ENCODE measurements at places on chromosomes 7 and 10. TPM values are rescaled to one million over a fixed set of nuclear protein-coding genes. Genes with fewer than 3 reads are reported as not detected.

The KAT6B gene
- total RNA-seq, result 37.8 TPM

- no peak for DNase-seq
- no peak overlapping the region for H3K27ac ChIP-seq
- peaks cover 11% of the 10 kb centered on the region for H3K27me3 ChIP-seq
- peak overlapping the region; percentile 60 for H3K4me3 ChIP-seq
Observed at GRCh38 chr7:37915438-37915837, 1.2 kb downstream of the SFRP4 start.

DNA sequence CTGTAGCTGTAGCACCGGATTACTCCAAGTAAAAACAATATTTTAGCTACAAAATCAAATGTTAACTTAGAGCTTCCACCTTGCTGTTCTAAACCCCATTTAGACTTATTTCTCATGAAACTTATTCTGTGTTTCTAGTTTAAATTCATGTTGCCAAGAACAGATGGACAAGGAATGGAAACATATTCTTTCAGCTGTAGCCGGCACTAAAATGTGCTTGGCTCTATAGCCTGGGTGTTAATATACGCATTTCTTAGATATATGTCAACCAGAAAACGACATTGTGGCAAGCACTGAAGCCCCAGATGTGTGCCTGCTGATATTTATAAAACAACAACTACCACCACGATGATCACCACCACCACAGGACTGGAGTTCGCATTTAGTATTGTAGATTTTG is 190.3 kb upstream of the ETV1 start:
- no peaks in the 10 kb centered on the region for H3K4me1 ChIP-seq
- H3K27ac ChIP-seq, result no peak overlapping the region
- H3K36me3 ChIP-seq, result no peaks in the 10 kb centered on the region

DNA sequence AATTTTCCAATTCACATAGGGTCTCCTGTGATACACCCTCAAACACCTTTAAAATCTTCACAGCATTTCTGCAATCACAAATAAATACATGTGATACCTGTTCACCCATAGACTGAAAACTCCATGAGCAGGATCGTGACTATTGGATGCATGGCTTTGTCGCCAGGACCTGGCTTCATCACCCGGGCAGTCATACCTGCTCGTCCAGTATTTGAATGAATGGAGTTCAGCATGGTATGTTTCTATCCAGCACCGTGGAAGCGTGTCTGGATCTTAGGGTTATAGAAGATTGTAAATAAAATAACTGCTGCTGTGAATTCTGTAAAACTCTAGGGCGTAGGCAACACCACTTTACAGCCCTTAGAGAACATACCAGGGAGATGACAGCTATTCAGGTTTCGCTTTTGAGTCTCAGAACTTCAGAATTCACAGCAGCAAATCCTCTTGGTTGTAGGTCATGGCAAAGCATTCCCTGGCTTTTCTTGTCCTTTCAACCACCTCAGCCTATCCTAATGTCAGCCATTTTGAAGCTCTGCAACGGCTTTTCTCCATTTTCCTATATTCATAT is 47.4 kb upstream of the USP6NL start:
- H3K36me3 ChIP-seq, result no peaks in the 10 kb centered on the region
- H3K27ac ChIP-seq, result no peak overlapping the region
- H3K27me3 ChIP-seq, result no peaks in the 10 kb centered on the region
- no peak for DNase-seq
- H3K4me3 ChIP-seq, result no peak overlapping the region

GRCh38 chr7:7972922-7973594 is 4.5 kb downstream of the GLCCI1 start:
- H3K4me3 ChIP-seq, result no peak overlapping the region
- no peaks in the 10 kb centered on the region for H3K36me3 ChIP-seq
- DNase-seq, result no peak
- no peak overlapping the region for H3K27ac ChIP-seq
- no peaks in the 10 kb centered on the region for H3K27me3 ChIP-seq

- peaks cover 11% of the 10 kb centered on the region for H3K4me1 ChIP-seq
- H3K27ac ChIP-seq, result peak overlapping the region; percentile 97
- H3K36me3 ChIP-seq, result no peaks in the 10 kb centered on the region
- peak; percentile 26 for DNase-seq
Observed at GRCh38 chr7:131110297-131111080, 217.2 kb upstream of the MKLN1 start.

The RBP3 gene
- not detected for total RNA-seq

DNA sequence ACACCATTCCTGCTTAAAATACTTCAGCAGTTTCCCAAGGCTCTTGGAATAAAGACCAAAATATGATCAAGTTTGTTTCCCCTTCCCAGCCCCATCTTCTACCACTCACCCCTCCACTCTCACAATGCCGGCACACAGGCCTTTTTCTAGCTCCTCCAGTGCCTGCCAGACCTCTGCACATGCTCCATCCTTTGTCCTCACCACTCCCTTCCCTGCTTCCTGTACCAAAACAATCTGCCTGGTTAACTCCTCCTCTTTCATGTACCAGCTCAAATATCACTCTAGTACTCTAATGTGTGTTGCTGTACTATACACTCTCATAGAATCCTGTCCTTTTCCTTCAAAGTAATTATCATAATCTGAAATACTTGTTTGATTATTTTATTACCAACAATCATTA is 19.4 kb downstream of the SCRN1 start:
- no peak overlapping the region for H3K27ac ChIP-seq
- H3K27me3 ChIP-seq, result no peaks in the 10 kb centered on the region
- H3K4me3 ChIP-seq, result no peak overlapping the region
- H3K4me1 ChIP-seq, result no peaks in the 10 kb centered on the region

- H3K4me1 ChIP-seq, result no peaks in the 10 kb centered on the region
- peaks cover 59% of the 10 kb centered on the region for H3K27me3 ChIP-seq
- no peak for DNase-seq
- H3K4me3 ChIP-seq, result no peak overlapping the region
Observed at GRCh38 chr10:129969184-129969910, 5.3 kb upstream of the EBF3 start.

The GIMAP1 gene
- total RNA-seq, result under 0.01 TPM

DNA sequence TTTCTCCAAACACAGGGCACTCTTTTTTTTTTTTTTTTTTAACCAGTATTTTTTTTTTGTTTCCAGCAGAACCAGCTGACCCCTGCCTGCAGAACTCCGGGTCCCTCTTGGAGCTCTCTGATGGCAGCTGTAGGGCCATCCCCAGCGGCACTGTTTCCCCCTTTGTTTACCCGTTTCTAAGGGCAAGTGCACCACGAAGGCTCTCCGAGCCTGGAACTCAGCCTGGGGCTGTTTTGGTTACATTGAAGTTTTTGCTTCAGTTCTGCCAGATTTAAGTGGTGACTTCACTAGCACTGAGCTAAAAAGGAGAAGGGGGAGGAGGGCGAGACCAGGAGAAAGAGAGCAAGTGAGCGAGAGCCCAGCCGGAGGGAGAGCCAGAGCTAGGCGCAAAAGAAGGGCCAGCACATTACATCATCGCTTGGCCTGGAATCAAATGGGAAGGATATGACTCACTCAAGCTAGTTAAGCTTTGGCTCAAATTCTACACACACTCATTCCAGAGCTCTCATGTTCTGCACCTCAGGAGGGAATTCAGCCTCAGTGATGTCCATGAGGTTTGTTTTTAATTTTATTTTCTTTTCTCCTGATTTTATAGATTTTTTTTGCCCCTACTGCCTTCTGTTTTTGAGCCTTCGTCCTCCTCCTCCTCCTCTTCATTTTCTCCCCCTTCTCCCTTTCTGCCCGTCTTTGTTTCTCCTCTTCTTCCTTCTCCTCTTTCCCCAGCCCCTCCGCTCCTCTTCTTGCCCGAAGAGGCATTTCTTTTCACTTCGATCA is 272.3 kb downstream of the TRIL start:
- peak; percentile 98 for DNase-seq
- H3K36me3 ChIP-seq, result no peaks in the 10 kb centered on the region
- H3K4me3 ChIP-seq, result peak overlapping the region; percentile 66

DNA sequence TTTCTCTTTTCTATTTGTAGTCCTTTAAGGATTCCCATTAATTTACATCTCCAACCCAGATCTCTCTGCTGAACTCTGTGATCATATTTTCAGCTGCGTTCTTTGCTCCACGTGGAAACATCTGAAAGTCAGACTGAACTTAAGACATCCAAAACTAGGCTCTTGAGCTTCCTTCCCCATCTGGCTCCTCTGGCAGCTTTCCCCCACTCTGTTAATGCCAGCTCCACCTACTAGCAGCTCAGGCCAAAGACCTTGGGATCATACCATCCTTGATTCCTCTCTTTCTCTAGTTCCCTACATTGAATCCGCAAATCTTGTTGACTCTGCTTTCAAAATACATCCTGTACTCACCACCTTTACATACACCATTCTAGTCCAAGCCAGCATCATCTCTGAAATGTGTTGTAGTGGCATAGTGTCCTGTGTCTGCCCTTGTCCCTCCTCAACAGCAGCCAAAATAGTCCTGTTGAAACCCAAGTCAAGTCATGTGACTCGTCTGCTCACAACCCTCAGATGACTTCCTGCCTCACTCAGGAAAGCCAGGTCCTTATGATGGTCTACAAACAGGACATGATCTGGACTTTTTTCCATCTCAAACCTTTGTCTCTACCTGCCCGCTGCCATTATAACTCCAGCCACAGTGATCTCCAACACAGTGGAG is 7.0 kb downstream of the REEP3 start:
- H3K27me3 ChIP-seq, result no peaks in the 10 kb centered on the region
- H3K4me3 ChIP-seq, result no peak overlapping the region
- H3K4me1 ChIP-seq, result no peaks in the 10 kb centered on the region
- DNase-seq, result no peak
- H3K36me3 ChIP-seq, result peaks cover 2% of the 10 kb centered on the region

DNA sequence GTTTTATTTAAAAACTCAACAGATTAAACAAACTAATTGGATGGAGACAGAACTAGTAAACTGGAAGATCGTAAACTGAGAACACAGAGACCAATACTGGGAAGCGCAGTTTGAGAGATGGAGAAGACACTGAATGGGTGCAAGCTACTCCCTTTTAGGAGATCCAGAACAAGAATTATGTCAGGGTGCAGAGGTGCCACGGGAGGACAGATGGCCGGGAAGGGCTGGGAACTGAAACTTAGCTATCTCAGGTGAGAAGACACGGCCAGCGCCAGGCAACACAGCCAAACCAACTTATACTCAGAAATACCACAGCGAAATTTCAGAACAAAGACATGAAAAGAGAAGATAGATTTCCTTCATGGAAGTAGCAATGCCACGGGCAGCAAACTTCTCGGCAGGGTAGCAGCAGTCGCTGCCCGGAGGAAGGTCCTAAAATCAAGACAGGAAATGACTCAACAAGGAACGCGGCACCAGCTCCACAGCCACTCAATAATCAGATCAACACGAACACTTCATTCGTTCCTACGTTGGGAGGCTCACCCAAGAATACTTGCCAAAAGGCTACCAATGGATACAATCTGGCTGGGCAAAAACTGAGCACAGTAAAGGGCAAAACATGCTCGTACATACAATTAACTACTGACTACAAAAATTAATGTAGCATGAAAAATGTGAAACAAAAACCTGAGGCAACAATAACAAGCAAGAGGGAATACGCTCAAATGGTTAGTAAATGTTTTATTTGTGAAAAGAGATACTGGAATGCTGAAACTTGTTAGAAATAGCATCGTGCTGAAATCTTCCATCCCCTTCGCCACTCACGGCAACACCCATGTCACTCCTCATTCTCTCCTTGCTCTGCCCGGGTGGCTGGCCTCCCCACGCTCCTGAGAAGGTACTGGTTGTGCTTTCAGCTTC is 2.2 kb upstream of the LRRC27 start:
- H3K27me3 ChIP-seq, result no peaks in the 10 kb centered on the region
- peaks cover 4% of the 10 kb centered on the region for H3K36me3 ChIP-seq
- peak overlapping the region; percentile 99 for H3K4me3 ChIP-seq
